Suppressor macrophage treated with lipopolysaccharide for 4 hours (primary cell): ENCODE measurements at places on chromosomes 5 and 9.

DNA sequence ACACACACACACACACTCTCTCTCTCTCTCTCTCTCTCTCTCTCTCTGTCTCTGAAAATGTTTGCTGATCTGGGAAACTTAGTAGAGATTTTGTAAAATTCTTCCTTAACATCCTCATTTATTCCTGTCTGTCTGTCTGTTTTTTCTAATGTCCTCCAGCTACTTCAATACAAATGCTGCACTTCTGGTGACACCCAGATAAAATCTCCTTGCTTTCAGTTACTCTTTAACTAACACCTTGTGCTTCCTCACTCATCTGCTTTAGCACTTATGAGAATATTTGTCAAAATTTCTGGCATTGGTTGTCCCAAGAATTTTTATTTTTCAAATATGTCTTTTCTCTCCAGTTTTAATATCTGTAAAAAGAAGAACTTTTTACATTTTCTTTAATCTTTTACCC, 35.0 kb upstream of the ARRDC3 start:
- no peak for DNase-seq

DNA sequence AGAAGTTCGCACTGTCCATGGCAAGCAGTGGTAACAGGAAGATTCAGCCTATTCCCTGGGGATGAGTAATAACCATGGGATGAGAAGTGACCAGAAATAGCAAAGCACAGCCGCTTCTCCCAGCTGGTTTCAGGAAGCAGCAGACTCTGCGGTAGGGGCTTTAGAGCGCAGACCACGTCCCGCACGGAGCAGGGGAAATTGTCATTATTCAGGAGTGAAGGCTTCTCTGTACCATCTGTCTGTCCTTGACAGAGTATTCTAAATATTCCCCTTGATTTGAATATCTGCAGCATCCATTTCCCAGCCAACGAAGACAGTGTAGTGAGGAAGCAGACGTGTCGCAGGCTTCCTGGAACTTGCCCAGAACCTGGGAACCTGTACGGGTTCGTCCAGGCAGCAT, 159.6 kb downstream of the NXNL2 start:
- DNase-seq: peak; percentile 17

DNA sequence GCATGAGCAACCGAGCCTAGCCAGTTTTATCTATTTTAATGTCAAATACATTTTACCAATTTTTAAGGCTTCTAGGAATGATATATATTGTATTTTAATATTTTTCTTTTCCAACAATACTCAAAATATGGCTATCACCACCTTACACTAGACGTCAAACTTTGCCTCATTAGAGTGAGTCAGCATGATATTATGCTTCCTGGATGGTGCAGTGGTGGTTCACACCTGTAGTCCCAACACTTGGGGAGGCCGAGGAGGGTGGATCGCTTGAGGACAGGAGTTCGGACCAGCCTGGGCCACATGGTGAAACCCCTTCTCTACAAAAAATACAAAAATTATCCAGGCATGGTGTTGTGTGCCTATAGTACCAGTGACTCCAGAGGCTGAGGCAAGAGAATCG, 7.3 kb upstream of the CDC14B start:
- DNase-seq: no peak

GRCh38 chr9:69715096-69715495, 42.9 kb upstream of the APBA1 start:
- no peak for DNase-seq

DNA sequence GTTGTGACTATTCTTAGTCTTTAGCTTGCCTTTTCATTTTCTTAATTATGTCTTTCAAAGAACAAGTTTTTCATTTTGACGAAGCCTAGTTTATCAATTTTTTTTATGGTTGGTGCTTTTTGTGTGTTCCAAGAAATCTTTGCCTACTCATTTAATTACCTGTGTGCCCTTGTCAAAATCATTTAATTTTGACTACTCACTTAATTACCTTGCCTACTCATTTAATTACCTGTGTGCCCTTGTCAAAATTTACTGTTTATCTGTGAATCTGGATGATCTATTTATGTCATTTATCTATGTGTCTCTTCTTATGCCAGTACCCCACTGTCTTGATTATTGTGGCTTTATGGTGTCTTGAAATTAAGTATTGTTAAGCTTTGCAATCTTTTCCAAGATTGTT, 63.9 kb downstream of the MTAP start:
- no peak for DNase-seq

GRCh38 chr5:132714456-132715307, 22.7 kb downstream of the KIF3A start:
- DNase-seq: peak; percentile 12

GRCh38 chr5:7837403-7837802, 13.5 kb downstream of the CFAP90 start:
- no peak for DNase-seq

DNA sequence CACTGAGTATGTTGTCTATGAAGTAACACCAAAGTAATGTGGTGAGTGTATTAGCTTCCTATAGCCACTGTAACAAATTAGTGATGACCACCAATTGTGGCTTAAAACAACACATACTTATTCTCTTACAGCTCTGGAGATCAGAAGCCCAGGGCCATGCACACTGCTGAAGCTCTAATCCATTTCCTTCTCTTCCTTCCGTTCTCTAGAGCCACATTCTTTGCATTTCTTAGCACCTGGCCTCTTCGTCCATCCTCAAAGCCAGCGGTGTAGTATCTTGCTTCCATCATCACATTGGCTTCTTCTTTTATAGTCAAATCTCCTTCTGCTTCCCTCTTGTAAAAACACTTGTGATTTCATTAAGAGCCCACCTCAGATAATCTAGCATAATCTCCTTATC, 230.3 kb upstream of the RFX3 start:
- DNase-seq: no peak

DNA sequence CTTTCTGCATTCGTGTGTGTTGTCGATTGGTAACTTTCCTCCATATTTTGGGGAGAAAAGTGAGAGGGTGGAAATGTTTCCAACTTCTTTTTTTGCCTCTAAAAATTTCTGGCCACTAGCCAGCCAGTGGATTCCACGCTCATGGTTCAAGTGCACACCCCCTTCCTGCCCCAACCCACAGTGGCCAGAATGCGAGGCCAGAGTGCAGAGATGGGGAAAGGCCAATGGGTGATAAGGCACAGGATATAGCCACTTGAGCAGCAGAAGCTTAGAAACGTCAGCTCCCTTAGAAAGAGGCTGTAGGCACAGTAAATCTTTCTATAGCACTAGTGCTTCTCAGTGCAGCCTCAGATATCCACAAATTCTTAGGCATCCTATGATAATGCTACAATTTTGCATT, 75.8 kb upstream of the ADRB2 start:
- no peak for DNase-seq

GRCh38 chr5:145680767-145681166, 154.4 kb downstream of the PRELID2 start:
- DNase-seq: no peak

- no peak for DNase-seq
These were observed 49.0 kb downstream of the ADAMTS2 start for GRCh38 chr5:179296150-179296821.

DNA sequence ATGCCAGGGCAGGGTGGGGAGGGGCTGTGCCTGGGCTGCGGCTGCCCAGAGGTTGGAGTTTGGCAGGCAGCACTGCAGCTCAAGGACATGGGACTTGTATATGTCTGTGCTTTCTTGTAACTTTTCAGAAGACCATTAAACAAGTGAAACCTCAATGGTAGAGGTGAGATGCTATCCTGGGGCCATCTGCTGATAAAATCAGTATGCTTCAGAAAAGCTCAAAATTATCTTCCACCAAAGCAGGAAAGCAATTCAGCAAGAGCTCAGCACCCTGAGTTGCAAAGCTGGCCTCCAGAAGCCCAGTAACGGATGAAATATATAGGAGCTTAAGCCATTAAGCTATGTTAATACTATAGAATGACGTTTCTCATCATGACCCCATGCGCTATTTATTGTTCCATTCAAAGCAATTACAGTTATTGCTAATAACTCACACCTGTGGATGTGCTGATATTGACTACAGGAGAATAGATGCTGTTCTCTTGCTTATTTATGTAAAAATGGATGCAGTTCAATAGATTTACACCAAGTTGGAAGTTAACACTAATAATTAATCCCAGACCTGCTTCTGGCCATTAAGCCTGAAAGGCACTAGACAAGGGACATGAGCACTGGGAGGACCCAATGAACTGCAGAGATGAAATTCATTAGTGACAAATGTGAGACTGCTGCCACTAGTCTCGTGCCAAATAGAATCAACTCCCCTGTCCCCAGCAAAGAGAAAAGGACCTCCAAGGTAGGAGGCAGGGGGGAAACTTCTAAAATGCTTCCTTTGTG, 316.3 kb upstream of the PANK3 start:
- no peak for DNase-seq

- DNase-seq: no peak
These were observed 566.7 kb downstream of the CCDC171 start for GRCh38 chr9:16119261-16120230.

GRCh38 chr9:114150608-114151007, 4.7 kb upstream of the COL27A1 start:
- no peak for DNase-seq

GRCh38 chr9:6785682-6786081, 27.9 kb downstream of the KDM4C start:
- DNase-seq: no peak

GRCh38 chr9:73810585-73811215, 659.0 kb downstream of the ANXA1 start:
- no peak for DNase-seq

DNA sequence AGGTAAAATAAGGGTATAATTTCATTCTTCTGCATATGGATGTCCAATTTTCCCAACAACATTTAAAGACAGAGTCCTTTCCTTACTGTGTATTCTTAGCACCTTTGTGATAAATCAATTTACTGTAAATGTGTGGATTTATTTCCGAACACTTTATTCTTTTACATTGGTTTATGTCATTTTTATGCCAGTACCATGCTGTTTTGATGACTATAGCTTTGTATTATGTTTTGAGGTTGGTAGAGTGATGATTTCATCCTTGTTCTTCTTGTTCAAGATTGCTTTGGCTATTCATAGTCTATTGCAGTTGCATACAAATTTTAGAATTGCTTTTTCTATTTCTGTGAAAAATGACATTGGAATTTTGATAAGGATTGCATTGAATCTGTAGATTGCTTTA, 53.4 kb upstream of the CCDC152 start:
- no peak for DNase-seq

DNA sequence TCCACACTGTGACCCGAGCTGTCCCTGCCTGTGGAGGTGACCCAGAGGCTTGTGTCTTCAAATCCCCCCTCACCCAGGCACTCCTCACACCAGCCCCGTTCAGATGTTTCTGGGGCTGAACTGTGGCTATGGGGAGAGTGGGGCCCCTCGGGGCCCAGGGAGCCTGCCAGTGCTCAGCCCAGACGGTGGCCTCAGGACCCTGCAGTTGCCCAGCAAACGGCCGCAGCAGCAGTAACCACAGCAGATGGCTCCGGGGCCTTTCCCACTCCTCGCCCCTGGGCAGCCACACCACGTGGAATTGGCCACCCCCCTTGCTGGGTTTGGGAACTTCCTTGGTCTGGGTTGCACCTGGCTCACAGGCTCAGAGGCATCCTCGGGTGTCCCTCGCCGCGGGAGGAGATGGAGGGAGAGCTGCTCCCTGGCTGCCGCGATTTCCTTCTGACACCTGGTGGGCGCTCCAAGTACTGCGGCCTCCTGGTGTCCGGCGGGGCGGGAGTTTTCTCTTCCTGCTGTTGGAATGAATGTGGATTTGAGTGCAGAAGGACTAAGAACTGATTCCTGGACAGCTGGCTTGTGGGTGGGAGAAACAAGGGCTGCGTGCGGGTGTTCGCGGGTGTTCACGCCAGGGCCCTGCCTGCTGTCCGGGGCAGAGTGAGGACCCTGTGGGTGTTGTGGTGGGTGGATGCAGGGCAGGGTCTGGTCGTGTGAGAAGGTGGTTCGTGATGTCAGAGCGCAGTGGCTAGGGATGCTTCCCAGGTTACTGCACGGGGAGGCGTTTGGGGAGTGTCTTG, 97.5 kb downstream of the COL5A1 start:
- DNase-seq: peak; percentile 71
